ENCODE measurements at places on chromosomes 16 and 17.

GRCh38 chr17:35804658-35805192 lies 4.6 kb upstream of the TAF15 start:
- DNase-seq: peak; percentile 93

- DNase-seq: no peak
Observed at GRCh38 chr17:78607038-78607437, 29.8 kb upstream of the DNAH17 start.

- no peak for DNase-seq
Observed at GRCh38 chr17:5508810-5509209, 22.4 kb downstream of the MIS12 start.

DNA sequence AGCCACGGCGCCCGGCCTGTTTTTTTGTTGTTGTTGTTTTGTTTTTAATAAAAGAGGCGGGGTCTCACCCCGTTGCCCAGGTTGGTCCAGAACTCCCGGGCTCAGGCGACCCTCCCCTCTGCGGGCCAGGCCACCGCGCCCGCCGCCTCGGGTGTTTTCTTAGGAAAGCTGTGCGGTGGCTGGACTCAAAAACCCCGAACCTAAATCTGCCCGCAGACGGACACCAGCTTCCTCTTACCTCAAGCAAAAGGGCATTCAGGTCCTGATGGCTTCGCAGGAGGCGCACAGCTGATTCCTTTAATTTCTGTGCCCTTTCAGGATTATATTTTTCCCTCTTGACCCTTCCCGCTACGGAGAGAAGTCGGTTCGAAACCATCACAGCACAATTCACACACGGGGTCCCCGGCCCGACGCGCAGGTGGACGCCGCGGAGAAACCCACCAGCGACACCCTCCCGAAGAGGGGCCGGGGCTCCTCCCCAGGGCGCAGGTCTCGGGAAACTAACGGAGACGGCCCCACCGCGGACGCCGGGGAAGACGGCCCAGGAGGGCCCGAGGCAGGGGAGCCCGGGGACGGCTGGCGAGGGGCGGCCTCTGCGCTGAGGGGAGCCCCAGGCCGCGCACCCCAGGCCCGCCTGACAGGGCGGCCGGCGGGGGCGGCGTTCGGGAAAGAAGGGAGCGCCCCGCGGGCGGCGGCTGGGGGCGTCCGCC lies 653 bp downstream of the FANCA start:
- DNase-seq: peak; percentile 27

DNA sequence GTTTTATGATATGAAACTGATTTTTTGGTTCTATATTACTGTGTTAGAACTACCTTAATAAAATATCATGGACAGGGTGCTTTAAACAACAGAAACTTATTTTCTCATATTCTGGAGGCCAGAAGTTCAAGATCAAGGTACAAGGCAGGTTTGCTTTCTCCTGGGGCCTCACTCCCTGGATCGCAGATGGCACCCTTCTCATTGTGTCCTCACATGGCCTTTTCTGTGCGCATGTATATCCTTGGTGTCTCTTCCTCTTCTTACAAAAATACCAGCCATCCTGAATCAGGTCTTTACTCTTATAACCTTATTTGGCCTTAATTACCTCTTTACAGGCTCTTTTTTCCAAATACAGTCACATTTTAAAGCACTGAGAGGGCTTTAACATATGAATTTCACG lies 906.1 kb downstream of the CDH11 start:
- no peak for DNase-seq

DNA sequence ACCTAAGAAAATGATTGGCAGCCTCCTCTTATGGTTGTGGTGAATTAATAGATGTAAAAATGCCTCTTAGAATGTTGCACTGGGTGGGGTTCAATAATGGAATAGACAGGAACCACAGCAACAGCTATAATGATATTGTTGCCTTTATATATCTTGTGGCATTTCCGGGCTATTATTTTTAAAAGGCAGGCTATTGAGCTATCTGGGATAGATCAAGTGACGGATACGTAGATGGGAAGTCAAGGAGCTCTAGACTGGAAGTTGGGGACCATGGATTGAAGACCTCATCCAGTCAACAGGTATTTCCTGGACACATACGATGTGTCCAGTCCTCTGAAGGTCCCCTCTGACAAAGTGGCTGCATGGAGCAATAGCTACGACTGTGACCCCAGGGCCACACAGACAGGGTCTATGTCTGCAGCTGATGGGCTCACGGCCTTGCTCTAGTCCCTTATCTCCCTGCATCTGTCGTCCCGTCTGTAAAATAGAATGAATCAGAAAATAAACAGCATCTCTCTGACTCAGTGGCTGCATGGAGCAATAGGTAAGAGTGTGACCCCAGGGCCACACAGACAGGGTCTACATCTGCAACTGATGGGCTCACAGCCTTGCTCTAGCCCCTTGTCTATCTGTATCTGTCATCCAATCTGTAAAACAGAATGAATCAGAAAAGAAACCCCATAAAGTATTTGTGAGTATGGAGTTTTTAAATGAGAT lies 117.7 kb upstream of the FOXF1 start:
- no peak for DNase-seq

- DNase-seq: peak; percentile 27
Observed at GRCh38 chr16:72072514-72073342, 9.7 kb downstream of the HPR start.

DNA sequence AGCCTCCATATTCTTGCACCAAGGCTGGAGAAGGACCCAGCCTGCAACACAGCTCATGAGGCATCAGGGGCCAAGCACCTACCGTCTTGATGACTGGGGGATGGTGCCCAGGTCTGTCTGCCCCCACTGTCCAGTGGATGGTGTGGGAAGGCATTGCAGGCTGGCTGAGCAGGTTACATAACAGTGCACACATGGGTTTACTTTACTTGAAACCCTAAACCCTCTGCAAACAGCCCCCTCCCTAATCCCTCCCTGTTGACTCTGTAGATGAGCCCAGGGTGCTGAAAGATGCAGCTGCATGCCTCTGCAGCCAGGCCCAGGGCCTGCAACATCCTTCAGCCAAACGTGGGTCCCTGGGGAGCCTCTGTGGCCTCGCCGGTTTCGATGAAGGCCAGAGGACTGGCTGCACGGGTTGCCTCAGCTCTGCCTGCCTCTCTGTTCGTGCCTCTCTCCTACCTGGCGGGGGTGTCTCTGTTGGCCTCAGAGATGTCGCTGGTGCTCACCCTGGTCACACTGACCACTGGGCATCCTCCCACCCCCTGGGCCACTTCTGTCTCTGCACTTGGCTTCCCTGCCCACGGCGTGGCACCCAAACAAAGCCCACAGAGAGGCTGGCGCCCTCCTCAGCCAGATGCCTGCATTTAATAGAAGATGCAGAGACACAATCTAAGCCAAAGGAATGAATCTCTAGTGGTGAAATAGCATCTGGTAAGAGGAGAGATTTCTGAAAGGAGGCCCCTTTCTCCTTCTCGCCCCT lies 95.1 kb downstream of the METRNL start:
- no peak for DNase-seq

DNA sequence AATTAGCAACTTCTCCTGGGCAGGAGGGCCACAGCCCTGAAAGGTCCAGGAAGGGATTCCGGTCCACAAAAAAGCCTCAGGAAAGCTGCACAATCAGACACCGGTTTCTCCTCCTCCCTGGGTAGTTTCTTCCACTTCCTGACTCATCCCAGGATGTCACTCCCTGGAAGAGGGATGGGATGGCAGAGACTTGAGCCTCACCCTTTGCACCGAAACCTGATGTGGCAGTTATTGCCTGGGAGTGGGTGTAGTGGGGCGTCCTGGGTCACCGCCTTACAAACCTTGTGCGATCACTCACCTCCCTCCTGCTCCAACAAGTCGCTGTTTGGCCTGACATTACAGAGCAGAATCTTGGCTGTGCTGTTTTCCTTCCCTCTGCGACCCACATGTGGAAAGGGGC lies 70.8 kb downstream of the LYRM1 start:
- DNase-seq: no peak

GRCh38 chr17:41812381-41813151 lies at the start of gene FKBP10:
Gene FKBP10, plus strand, starts transcription at chr17:41813004. Its CDS starts 31 bp downstream, at chr17:41813035.
- DNase-seq: no peak

GRCh38 chr16:10001258-10001775 lies 180.9 kb downstream of the GRIN2A start:
- DNase-seq: no peak

GRCh38 chr17:50922107-50922506 lies 56.0 kb upstream of the TOB1 start:
- no peak for DNase-seq

GRCh38 chr16:12099451-12100123 lies 123.1 kb downstream of the SNX29 start:
- DNase-seq: no peak

- no peak for DNase-seq
Observed at GRCh38 chr17:1001640-1002411, 4.9 kb downstream of the TIMM22 start.

DNA sequence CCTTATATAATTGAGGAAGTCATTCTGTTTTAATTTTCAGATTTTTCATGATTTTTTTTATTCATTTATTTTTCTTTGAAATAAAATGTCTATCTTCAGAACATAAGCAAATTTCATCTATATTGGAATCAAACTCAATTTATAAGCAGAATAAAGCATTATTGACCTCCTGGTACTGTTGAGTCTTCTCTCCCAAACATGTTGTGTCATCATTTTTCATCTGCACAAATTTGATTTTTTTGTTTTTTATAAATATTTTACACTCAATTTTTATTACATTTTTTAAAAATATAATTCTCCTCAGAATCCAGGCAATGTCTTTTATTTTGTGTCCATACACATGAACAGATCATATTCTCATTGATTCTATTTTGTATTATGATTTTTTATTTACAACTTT lies 2363.9 kb downstream of the TP53TG3F start:
- no peak for DNase-seq

DNA sequence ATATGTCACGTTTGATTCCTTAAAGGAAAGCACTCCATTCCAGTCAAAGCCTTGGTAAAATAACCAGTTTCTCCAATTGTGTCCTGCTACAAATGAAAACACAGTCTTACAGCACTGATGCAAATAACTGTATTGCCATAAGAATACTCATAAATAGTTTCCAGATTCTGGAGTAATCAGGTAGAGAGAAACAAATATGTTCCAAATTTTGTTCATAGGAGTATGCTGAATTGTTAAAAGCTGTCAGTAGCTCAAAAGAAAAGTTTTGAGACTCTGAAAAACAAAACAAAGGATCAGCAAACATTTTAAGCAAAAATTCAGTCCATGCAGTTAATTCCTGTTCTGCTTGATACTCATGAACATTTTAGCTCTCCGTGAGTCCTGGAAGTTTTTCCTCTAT lies 7.8 kb downstream of the DHRS7B start:
- no peak for DNase-seq

DNA sequence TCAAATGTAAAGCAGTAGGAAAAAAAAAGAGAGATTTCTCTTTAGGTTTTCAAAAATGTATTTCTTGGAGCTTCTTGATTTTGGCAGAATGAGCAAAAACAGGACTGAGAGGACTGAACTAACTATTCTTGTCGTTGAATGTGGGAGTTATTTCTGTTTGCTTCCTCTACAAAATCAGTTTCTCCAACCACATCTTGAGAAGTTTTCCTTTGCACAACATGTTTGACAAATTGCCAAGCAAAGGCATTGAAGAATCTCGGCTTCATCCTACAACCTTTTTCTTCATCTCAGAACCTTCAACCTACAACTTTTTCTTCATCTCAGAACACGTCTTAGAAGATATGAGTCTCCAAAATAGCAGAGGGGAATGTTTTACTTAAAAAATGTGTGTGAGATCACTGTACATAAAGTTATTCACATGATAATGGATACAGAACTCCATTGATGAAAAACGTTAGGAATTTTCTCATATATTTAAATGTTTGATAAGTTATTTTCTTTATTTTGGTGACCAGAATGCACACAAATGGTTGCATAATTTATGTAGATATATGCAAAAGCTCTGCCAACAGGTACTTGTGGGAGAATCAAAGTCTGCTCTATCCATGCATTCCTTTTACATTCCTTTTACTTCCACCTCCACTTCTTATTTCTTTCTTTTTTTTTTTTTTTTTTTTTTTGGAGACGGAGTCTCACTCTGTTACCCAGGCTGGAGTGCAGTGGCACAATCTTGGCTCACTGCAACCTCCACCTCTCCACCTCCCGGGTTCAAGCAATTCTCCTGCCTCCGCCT lies 370.0 kb downstream of the KCNJ2 start:
- DNase-seq: no peak

- DNase-seq: peak; percentile 15
Observed at GRCh38 chr17:39462631-39463375, 1.5 kb downstream of the CDK12 start.

DNA sequence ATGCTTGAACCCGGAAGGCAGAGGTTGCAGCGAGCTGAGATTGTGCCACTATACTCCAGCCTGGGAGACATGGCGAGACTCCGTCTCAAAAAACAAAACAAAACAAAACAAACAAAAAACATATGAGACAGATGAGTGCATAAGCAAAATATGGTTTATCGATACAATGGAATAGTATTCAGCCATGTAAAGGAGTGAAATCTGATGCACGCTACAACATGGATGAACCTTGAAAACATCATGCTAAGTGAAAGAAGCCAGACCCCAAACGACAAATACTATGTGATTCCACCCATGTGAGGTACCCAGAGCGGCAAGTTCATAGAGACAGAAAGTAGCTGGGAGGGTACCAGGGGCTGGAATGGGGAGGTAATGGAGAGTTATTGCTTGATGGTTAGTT lies 6.8 kb downstream of the PLCD3 start:
- no peak for DNase-seq

- DNase-seq: no peak
Observed at GRCh38 chr16:86215979-86216585, 294.2 kb upstream of the FOXF1 start.

DNA sequence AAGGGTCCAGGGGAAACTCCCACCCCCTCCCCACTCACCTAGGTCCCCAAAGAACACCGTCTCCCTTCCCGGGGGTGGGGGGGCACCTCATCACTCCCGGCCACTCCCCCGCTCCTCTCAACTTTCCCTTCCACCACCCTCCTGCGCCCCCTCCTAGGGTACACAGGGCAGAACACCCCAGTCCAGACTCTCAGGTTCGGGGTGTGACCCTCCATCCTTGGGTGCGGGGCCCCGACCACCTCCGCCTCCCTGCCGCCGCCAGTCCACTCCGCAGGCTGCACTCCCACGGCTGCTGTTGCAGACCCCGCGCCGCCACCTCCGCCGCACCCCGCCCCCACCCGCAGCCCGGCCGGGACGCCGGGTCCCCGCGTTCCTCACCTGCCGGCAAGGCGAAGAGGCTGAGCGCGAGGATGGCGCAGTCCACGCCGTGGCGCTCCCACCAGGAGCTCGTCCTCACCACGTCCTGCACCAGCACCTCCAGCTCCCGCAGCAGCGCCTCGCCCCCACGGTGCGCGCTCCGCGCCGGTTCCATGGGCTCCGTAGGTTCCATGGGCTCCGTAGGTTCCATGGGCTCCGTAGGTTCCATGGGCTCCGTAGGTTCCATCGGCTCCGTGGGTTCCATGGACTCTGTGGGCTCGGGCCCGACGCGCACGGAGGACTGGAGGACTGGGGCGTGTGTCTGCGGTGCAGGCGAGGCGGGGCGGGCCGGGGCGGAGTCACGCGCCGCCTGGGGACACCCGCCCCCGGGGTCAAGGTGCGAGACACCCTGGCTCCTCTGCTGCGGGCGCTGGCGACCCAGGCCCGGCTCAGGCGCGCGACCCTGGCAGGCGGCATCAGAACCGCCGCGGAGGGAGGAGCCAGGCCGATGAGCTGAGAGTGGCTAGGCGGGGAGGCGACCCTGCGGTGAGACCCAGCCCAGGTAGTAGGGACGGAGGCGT lies at the start of gene FADS6:
Gene FADS6 (minus strand): TSS at position 660 of the 938 bp plus-strand sequence. CDS start 38 bp downstream, at position 622.
- DNase-seq: no peak

GRCh38 chr17:46163929-46164594 lies 29.2 kb downstream of the KANSL1 start:
- no peak for DNase-seq

- no peak for DNase-seq
Observed at GRCh38 chr16:28062847-28063521, 530 bp downstream of the GSG1L start.

GRCh38 chr17:18117982-18118975 lies 9.7 kb downstream of the MYO15A start:
- DNase-seq: no peak

Data from hematopoietic multipotent progenitor cell treated with erythropoietin and hydrocortisone succinate and interleukin-3 and kit ligand, for 8 days (in vitro differentiated cells).